ENCODE measurements at places on chromosomes 11 and 22. TPM values are rescaled to one million over a fixed set of nuclear protein-coding genes. Genes with fewer than 3 reads are reported as not detected.

CHRNA10 gene
- 0.43 TPM for total RNA-seq

- DNase-seq: no peak
Measured at GRCh38 chr22:19821523-19822300, 33.0 kb downstream of the GNB1L start.

MS4A15 gene
- not detected for total RNA-seq

DNA sequence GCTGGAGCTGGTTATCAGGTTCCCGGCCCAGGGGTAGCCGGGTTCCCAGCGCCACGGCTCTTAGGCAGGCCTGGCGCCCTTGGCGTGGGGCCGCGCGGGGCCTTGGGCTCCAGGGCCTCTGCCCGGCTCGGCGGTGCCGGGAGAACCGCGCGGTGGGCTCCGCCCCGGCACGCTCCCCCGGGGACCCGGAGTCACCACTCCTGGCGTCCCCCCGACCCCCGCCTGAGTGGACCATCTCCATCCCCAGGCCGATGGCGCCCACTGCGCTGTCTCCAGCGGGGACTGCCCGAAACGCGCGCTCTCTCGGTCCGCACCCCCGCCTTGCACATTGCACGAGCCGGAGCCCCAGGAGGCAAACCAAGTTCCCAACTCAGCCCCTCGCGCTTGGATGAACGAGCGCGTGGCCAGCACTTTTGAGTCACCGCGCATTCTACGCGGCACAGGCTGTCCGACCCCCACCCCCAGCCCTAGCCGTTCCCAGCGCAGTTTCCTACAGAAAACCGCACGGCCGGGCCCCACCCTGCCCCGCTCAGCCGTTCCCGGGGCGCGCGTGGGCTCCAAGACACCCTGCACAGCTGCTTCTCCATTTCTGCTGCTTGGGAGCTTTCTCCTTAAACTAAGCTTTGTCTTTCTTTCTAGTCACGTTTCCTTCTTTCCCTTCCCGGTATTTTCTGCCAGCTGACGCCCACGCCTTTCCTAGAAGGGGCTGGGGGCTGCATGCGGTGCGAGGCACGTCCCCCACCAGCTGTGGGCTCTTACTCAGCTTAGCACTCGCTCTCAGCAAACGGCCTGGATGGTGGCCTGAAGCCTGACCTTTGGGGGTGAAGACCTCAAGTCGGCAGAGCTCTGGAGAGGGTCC lies 650 bp upstream of the CHID1 start:
- no peak for DNase-seq

- peak; percentile 8 for DNase-seq
Measured at GRCh38 chr22:32413719-32414118, 1.7 kb upstream of the RTCB start.

GRCh38 chr22:32558681-32559355 lies 84.2 kb downstream of the FBXO7 start:
- DNase-seq: no peak

CLDN25 gene
- not detected for total RNA-seq

FAM83F gene
- total RNA-seq: 0.27 TPM

GRCh38 chr22:33427461-33427860 lies 369.3 kb upstream of the SYN3 start:
- DNase-seq: no peak

- no peak for DNase-seq
Measured at GRCh38 chr11:97702951-97703350, 1313.1 kb downstream of the JRKL start.

- DNase-seq: no peak
Measured at GRCh38 chr11:35009191-35009943, 92.9 kb downstream of the PDHX start.

GRCh38 chr11:1871531-1871930 lies 18.6 kb downstream of the LSP1 start:
- DNase-seq: no peak

DNA sequence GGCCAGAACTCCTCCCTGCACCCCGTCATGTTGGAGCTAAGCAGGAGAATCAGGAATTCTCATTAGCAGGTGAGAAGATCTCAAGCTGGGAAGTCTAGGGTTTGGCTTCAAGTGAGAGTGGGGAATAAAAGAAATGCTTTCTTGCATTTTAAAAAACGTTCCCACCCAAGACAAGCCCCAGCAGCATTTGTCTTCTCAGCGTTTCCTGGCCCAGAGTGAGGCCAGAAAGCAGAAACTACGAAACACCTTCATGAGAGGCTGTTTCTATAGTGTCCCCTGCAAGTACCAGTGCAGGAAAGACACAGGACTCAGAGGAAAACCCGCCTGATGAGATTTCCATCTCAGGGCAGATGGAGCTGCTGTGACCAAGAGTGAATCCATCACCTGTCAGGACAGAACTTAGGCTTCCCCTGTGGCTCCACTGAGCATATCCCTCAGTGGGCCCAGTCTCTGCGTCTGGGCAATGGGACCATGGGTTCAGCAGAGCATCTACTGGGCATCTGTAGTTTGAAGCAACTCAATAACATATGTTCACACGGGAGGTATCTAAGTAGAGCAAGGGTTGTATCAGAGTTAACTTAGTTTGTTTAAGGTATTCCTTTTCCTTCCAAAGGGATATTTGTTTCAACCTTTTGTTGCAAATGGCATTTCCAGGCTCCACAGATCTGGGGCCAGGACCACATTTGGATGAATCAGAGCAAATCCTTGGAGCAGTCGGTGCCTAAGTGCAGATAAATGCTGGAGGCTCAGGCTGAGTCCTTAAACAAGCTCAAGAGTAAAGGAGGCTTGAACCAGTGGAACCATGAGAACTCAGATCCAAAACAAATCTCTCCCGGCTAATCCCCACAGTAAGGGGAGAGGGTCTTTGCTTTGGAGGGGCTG lies 548.3 kb downstream of the MIAT start:
- DNase-seq: no peak

DNA sequence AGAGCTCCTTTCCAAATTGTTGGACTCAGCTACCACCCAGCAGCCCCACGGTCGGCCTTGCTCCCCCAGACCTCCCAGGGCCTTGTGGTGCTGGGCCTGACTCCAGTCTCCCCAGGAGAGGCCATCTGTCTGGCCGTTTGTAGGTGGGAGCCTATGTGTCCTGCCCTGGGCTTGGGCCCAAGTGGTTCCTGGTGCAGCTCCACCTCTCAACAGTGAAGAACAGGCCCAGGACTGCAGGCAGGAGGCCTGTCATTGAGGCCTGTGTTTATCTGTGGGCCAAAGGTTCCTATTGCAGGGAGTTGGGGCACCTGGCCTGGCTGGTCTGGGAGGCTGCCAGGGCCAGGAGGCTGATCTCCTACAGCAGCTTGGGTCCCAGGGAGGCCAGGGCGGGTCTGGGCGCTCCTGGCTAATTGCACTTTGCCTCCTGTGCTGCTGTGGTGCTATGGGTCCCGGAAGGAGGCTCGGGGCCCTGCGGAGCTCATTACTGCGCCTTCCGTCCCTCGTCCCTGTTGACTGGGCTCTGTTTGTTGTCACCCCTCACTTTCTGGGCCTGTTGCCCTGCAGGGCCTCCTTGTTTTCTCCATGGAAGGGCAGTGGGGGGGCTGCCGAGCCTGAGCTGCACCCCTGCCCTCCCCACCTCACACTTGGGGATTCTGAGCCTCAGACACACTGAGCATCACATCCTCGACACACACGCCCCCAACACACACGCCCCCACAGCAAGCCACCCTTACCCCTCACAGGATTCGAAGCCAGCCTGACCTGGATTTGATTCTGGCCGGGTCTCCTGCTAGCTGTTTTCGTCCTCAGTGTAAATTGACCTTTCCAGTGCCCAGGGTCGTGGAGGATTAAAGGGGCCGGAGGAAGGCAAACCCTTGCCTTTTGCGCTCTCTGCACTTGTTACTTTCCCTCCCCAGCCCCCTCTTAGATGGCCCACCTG lies 6.8 kb upstream of the OMP start:
- peak; percentile 59 for DNase-seq

DNA sequence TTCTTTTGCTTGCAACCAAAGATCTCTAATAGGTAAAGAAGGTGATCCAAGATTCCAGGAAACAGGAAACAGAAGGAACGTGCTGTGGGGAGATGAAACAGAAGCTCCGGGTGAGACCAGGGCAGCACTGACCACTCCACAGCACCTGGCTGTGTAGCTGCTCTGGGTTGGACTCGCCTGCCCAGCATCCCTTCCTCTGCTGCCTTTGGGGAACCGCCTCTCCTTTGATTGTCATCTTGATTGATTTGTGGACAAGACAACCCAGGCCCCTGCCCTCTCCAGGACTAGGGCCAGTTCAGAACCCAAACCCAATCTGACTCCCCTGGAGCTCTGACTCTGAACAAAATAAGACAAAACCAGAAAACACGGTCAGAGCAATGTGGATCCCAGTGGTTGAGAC lies 14.7 kb upstream of the APOBEC3A start:
- DNase-seq: no peak

GRCh38 chr11:71490044-71490730 lies 36.9 kb upstream of the KRTAP5-7 start:
- DNase-seq: no peak

SLC37A2 gene
- not detected for total RNA-seq

FLRT1 gene
- not detected for total RNA-seq

HBG2 gene
- total RNA-seq: not detected

DNA sequence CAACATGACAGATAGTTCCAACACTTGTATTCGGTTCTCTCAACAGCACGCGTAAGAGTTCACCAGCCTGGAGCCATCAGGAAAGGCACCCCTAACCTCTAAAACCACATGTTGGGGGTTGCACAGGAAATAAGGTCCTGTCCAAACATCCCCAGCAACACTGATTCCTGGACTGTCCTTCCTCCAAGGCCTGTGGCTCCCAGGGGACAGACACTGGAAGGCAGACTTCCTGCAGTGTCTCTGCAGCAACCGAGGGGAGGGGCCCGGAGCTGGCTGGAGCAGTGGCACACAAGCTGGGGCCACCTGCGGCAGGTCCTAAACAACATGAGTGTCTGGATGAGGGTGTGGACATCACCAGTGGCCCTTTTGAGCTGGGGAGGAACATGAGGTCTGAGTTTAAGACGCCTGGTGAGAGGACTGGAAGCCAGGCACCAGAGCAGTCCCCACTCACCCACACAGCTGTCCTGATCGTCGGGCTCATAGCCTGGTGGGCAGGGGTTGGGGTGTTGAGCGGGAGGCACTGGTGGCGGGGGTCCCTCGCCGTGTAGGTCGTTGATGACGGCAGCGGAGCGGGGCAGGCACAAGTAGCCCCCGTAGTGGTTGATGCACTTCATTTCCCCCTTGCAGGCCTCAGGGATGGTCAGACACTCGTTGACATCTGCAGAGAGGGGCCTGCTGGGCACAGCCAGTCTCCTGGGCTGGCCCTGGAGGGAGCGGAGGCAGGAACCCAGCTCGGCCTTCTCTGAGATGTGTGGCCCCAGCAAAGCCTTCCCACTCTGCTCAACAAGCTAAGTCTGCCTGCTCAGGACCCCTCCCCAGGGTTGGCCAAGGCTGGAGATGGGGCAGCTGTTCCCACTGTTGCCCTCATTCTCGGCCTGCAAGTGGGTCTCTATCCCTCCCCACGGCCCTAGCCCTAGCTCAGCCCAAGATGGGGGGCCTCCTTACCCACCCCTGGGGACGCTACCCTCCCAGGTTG lies 1.6 kb downstream of the EFEMP2 start:
- no peak for DNase-seq

TMEM191C gene
- 13.5 TPM for total RNA-seq

PKP3 gene
- total RNA-seq: 1.1 TPM

DNA sequence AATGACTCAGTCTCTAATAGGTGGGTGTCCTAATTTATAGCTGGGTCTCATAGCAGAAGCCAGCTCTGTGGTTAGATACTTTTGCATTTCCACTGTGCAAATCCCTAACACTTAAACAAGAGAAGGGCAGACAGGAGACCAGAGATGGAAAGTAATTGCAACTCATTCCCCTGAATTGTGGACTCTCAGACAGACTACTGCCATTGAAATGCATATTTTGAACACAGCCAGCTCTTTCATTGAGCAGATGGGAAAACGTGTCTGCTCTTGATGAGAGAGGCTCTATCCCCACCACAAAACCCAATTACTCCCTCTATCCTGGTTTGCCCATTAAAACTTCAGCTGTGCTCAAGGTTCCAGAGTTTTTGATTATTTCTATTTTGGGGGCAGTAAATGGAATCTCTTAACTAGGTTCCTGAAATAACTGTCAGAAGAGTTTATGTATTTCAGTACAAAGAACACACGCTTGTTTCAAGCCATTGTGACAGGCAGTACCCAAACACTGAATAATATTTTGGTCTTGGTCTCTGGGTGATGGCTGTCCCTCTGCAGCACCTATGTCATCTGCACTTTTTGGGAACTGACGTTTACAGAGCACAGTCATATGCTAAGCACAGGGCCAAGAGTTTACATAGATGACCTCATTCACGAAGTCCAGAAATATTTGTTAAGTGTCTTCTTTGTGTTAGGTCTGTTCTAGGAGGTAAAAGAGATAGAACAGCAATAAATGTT lies 41.7 kb downstream of the FAM227A start:
- DNase-seq: no peak

Data from G401 (cell line).